ENCODE measurements at places on chromosomes 5 and 9.

GRCh38 chr5:321230-321725 is at the start of gene AHRR:
AHRR (plus strand) TSS chr5:321714; CDS start chr5:343903, 22,189 bp downstream.
- no peak for DNase-seq

DNA sequence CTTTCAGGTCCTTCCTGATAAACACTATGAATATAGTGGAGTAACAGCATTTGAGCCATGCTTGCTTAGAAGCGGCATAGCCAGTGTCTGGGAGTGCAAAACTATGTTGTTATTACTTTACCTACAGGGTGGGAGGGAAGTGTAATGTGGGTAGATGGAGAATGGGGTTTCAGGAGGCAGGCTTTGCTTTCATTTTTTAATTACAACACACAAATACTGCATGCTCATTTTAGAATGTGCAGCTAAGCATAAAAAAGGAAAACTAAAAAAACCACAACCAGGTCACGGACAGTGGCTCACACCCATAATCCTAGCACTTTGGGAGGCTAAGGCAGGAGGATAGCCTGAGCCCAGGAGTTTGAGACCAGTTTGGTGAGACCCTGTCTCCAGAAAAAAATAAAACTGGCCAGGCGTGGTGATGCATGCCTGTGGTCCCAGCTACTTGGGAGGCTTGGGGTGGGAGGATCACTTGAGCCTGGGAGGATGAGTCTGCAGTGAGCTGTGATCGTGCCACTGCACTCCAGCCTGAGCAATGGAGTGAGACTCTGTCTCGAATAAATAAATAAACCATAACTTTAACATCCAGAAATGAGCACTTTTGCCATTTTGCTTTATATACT is 20.2 kb downstream of the HAVCR1 start:
- no peak for DNase-seq

DNA sequence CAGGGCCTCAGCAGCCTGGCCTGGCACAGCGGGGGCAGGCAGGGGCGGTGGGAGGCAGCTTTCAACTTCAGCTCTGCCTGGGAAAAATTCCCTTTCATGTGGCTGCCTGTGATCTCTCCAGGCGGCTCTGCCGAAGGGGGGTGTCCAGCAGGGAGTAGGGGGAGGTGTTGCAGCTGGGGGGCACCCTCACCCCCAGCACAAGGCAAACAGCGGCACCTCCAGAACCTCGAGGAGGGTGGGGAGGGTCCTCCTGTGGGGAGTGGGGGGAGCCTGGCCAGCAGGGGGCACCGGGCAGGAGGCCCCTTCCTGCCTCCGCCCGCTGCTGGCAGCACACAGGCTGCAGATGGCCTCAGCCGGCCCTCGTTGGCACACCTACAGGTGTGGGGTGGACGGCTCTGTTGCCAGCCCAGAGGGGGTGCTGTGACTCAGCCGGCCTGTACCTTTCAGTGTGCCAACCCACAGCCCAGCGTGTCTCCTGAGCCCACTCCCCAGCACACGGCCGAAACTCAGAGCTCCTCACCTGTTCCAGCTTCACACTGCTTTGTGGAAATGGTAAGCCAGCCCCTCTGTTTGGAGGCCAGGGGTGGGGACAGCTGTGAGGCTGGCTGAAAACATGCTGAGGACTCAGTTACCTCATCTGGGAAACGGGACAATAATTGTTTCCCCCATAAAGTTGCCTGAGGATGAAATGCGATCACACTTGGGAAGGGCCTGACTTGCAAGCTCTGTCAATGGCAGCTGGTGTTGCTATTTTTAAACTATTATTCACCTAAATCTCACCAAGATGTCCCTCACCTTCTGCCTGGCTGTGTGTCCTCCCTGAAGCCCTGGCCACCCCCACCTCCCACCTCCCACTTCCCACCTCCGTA is 37.0 kb downstream of the CXXC5 start:
- DNase-seq, result no peak

- no peak for DNase-seq
These were observed 6.8 kb upstream of the HNRNPA0 start for GRCh38 chr5:137760719-137761516.

- DNase-seq, result no peak
These were observed 79.8 kb upstream of the MAMDC2 start for GRCh38 chr9:69963803-69964202.

GRCh38 chr5:136404616-136405015 is 39.3 kb upstream of the TRPC7 start:
- DNase-seq, result no peak

DNA sequence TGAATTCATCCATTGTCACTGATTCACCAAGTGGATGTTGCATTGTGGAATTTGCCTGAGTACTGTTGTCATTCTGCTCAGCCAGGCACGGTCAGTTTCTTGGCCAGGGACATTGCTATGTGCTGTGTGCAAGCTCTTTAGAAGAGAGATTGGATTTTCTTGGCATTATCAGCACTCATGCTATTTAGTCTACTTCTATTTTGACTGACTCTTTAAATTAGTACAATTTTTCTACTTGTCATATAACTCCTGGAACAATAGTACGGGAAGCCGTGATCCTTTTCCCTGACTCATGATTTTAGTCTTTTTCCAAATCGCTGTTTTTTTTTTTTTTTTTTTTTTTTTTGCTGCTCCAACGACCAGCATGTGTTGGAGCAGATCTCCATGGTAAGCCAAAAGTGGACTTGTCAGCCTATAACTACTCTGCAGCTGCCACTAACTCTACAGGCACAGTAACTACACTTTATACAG is 129.7 kb downstream of the CDC42SE2 start:
- DNase-seq, result no peak

Data from urinary bladder (tissue), 4 donors.